Stimulated activated CD4-positive, alpha-beta T cell treated with anti-CD3 and anti-CD28 coated beads, TNF-alpha, amount 100 ng/mL, for 4 hours (primary cell): ENCODE measurements at places on chromosomes 5 and 9.

DNA sequence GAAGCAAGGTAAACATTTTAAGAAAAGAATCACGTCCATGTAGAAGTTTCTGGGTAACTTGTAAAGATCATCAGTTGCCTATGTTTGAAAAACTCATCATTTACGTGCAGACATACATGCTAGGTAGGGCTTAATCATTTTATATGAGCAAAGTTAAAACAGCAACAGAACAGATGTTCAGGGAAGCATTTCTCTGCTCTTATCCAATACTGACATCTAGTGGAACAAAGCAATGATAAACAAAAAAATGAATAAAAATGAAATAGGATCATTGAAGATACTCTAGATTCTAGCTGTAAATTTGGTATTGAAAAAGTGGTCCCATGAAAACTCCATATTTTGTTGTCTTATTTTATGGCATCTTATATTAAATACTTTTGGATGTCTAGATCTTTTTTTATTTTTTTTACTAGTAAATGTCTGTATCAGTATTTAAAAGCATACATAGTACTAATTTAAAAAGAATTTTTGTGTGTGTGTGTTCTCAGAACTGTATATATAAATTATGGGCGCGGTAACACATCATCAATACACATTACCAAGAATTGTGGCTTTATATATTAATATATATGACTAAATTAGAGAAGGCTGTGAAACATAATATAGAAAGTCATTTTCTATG, 1050.2 kb downstream of the CDH12 start:
- DNase-seq: no peak

- DNase-seq: no peak
Observed at GRCh38 chr9:127207734-127208410, 56.7 kb upstream of the GARNL3 start.

GRCh38 chr9:78664370-78664769, 367.4 kb downstream of the PSAT1 start:
- DNase-seq: no peak

DNA sequence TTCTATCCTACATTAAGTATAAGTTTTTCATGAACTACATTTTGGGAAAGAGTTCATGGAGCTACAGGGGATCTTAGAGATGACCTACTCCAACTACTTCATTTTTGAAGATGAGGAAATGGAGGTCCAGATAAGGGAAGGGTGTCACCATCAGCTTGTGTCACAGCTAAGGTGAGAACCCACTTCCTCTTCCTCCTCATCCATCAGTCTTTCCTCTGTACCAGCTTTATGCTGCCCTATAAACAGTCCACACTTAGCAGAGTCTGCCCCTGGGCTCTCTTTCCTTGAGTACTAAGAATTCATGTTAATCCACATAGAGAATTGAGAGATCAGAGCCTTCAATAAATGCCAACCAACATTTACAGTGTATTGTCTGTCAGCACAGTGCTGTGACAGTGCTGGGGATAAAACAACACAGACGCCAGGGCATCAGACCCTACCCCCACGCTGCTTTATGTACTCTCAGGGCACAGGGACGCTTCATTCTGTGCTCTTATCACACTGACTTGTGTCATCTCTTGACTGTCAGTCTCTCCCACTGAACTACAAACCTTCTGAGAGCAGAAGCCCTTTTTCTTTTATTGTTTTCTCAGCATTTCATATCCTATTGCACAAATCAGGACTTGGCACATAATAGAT, 22.1 kb downstream of the ADRB2 start:
- DNase-seq: no peak

- DNase-seq: no peak
Observed at GRCh38 chr9:6852243-6852963, 94.6 kb downstream of the KDM4C start.

- no peak for DNase-seq
Observed at GRCh38 chr5:142864290-142865260, 94.4 kb downstream of the ARHGAP26 start.

- DNase-seq: no peak
Observed at GRCh38 chr5:113166852-113167366, 190.3 kb downstream of the DCP2 start.

- DNase-seq: no peak
Observed at GRCh38 chr5:1129711-1130055, 17.8 kb upstream of the SLC12A7 start.

GRCh38 chr9:38358390-38359296, 33.9 kb upstream of the ALDH1B1 start:
- no peak for DNase-seq

DNA sequence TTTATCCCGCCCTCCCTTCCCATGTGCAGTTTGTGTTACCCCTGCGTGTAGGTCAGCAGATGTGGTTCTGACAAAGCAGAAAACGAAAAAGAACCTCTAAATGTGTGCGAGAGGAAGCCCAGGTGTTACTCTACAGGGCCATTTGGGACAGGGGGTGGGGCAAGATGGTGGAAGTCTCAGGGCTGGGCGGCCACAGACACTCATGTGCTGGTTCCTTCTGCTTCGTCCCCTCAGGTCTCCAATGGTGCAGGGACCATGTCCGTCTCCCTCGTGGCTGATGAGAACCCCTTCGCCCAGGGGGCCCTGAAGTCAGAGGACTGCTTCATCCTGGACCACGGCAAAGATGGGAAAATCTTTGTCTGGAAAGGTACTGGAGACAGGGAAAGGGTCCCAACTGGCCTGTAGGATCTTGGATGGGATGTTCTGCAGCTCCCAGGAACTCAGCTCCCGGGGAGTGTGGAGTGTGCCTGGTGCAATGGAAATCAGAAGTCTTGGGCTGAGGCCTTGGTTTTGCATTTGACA, 49.0 kb downstream of the GSN start:
- no peak for DNase-seq

GRCh38 chr9:37619806-37620205, 27.4 kb upstream of the TOMM5 start:
- DNase-seq: no peak

DNA sequence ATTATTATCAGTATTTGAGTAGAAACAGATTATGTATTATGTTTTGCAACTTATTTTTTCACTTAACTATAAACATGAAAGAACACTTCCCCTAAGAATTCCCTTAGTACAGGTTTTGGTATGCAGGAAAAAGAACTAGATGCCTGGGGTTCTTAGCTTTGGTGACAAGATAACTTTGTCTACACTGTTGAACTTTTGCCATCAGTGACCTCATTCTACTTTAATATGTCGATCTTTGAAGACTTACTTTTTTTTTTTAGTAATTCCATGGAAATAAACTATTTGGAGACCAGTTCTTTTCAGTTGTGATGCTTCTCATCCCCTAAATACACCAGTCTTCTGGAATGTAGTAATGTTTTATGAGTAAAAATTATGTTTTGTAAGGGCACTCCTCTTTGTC, 34.3 kb downstream of the ZNF462 start:
- DNase-seq: no peak

DNA sequence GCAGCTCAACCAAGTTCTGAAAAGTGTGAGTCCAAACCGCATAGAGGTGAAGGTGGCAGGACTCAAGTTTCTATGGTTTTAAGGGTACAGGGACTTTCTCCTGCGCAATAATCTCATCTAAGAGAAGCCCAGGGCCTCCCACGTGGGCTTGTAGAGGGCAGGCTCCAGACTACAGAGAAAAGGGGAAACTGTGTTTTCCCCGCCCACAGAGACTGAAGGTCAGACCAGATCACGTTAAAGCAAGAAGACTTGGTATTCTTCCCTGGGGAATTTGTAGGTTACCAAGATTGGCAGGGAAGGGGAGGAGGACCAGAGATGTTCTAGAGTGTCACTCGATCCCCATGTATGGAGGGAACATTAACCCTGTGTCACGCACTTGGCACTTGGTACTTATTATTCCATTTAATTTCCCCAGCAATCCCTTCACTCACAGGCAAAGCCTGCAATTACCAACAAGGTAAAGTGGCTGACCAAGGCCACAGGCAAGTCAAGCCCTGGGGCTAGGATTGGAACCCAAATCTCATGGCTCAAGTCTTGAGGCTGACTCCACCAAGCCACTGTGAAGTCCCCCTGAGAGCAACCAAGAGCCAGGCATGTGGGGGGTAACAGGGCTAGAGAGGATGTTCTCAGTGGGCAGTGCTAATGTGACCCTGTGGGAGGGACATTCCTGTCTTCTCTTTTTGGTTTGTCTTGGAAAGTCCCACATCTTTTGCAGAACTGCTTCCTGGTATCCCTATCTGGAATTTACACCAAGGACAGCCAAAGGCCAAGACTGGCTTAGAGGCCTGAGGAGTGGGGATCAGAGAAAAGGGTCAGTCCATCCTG, 18.3 kb upstream of the NEK6 start:
- no peak for DNase-seq

- no peak for DNase-seq
Observed at GRCh38 chr9:110078604-110079003, 129.4 kb downstream of the C9orf152 start.

DNA sequence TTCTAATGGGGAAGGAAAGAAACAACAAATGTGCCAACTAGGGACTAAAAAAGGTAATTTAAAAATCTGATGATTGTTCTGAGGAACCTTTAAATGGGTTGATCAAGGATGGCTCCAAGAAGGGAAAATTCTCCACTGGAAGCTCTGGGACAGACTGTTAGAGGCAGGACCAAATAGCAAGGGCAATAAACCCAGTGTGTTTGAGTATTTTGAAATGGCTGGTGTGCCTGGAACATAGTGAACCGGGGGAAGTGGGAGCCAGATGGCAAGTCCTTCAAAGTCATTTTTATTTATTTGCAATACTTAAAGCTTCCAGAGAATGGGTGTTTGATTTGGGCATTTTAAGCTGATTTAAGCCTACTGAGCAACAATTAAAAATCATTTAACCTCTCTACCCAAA, 587.7 kb upstream of the MEF2C start:
- DNase-seq: no peak

DNA sequence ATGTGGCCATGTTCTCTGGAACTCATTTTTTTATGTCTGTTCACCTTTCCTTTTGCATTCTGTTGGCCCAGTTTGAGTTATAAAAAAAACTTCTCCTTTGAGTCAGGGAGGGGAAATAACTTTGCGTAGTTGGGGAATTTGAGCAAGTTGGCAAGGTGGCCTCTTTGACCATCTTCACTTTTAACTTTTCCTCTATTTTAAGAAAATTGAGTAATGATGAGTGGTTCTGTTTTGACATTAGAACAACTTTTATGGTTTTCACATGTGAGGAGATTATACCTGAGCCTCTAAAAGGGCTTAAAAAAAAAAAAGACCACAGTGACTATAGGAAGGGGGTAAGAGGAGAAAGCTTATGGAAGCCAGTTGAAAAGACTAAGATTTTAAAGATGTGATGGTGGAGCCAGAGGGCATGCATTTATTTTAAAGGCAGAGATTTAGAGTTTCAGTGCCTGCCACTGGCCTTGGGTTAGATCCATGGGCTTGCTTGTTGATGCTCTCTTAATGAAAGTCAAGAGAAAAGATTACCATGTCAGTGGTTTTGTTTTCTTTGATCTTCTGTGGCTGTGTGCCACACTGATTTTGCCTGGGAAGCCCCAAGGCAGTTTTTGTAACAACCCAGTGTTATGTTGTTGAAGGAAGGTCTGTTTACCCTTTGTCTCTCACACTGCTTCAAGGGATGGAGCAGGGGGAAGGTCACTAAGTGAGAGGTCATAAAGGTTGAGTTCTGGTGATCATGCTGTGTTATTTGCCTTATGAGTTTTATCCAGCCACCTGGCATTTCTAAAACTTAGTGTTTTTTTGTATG, 219.7 kb upstream of the CD180 start:
- DNase-seq: no peak

DNA sequence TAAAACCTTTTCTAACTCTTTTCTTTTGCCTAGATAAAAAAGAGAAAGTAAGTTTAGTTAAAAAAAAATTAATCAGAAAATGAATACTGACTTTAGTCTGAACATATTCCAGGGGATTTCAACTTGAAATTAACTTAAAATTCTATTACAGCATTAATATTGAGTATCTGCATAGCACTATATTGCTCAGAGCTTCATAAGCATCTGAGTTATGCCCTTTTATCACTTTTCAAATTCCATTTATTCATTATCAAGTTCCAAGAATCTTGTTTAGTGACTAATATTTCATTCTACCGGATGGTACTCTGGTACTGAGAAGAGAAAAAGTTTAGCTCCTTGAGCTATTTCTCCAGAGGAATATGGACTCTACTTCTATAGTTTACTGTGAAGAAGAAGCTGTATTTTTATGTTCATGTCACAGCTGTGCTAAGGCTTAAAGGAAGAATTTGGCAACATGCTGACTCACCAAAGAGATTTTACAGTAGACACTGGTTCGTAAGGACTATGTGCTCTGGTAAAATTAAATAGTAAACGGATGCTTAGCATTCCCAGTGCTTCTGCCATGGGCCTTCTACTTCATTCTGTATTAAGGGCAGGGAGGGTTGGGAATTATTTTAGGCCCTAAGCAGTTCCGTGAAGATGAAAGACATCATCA, 285.2 kb upstream of the SEMA6A start:
- DNase-seq: no peak
